ENCODE measurements at places on chromosomes 7 and 10.

DNA sequence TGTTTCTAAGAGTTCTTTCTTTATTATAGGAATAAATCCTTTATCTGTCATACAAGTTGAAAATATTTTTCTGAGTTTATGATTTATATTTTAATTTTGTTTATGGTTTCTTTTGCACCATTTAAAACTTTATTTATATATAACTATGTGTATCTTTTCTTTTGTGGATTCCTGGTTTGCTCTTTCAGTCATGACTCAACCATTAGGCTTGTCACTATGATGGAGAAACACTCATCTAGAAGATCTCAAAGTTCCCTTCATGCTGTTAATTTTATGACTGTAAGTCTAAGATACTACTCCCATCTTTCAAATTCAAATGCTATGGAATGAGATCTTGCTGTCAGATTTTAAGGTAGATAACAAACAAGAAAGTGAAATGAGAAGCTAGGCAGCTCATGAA lies 199.5 kb downstream of the INHBA start:
- no peak for DNase-seq

GRCh38 chr7:14754631-14755030 lies 147.9 kb downstream of the DGKB start:
- no peak for DNase-seq

DNA sequence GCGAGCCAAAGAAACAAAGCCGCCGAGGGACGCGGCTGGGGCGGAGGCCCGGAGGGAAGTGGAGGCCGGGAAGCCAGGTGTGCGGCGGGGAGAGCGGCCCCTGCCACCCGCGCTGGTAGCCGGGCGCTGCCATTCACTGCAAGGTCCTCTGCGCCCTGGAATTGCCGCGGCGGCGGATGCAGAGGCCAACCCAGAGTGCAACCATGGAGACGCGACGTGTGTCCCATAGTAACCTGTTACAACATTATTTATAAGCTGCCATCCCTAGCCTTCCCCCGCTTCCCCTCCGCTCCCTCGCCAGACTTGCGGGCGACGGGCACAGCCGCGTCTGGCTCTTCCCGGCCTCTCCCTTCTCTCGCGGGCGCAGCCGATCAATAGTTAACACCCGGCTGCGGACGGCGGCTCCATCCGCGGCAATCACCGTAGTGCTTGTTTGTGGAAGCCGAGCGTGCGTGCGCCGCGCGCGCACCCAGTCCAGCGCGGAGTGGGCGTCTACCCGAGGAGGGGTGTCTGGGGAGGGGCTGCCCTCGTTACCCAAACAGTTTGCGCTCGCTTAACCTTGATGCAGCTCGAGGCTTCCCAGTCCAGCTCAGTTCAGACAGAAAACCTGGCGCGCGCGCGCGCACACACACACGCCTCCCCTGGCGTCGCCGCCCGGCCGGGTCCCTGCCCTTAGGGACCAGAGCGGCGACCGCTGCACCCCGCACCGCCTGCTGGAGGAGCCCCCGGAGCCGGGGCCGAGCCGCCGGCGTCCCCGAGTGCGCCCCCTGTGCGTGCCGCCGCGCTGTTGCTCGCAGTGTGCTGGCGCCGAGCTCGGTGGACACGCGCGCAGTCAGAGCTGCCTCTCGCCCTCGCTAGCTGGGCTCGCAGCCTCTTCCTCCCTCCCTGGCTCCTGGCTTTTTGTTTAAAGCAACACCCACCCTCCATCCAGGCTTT lies 165.4 kb upstream of the DPP6 start:
- DNase-seq: no peak

DNA sequence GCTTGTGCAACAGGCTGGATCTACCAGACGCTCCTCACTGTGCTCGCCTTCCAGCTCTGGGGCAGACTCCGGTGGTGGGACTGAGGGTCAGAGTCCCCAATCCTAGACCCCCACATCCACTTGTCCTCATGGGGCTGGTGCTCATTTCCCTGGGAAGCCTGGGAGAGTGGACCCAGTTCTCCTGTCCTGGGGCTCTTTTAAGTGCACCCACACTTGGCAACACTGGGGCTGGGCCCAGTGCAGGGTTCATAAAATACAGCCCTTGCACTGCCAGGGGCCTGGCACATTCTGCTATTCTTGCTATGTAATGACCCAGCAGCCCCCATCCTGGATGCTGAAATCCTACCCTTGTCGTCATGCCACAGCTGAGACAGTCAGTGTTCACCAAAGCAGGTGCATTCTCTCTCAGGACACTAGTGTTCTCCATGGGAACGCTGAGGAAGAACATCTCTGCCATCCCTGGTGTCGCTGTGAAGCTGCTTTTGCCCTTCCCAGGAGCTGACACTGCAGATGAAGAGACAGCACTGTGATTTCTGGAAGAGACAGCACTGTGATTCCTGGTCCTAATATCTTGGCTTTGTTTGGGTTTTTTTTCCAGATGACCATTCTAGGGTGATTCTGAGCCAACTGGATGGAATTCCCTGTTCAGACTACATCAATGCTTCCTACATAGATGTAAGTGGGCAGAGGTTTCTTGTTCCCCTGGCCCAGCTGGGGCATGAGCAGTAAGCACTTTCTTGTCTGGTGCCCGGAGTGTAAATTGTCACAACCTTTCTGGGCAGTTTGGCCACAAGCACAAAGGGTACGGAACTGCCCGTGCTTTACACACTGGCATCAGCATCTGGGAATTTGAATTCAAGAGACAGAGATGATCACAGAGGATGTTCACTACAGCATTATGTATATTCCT lies 65.6 kb downstream of the MKI67 start:
- DNase-seq: no peak

DNA sequence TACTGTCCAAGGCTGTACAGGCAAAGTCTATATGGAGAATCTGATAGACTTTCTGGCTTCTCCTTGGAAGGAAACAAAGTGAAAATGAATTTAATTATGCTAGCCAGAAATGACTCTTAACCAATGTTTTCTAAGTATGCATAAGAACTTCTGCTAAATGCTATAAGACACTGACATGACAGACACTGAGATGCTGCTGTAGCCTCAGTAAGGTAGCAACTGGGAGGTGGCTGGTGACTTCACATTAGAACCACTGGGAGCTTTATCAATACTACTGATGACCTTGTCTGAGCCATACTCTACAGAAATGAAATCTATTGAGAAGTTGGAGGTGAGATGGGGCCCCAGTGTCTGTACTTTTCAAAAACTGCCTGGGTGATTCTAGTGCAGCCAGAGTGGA lies 188.6 kb downstream of the ZNF365 start:
- no peak for DNase-seq
